ENCODE measurements at places on chromosomes 6 and 20.

GRCh38 chr6:4776493-4777393 lies 539 bp downstream of the CDYL start:
- peak; percentile 47 for DNase-seq

GRCh38 chr20:905396-905961 lies 10.7 kb downstream of the ANGPT4 start:
- no peak for DNase-seq

DNA sequence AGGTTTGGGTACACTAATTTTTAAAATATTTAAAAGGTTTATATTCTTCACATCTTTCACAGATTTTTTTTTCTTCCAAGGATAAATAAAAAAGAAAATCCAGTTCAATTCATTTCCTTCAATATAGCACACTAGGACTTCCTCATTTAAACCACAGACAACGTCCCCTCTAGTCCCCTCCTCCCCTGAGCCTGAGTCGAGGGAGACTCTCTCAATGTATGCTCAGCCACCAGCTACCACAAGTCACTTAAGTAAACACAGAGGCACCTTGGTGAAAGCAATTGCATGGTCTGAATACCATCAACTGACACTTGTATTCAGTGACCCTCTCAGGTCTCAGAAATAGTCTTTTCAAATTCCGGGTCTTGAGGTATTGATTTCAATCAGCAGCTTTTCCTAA lies 88.6 kb downstream of the SIM1 start:
- no peak for DNase-seq

DNA sequence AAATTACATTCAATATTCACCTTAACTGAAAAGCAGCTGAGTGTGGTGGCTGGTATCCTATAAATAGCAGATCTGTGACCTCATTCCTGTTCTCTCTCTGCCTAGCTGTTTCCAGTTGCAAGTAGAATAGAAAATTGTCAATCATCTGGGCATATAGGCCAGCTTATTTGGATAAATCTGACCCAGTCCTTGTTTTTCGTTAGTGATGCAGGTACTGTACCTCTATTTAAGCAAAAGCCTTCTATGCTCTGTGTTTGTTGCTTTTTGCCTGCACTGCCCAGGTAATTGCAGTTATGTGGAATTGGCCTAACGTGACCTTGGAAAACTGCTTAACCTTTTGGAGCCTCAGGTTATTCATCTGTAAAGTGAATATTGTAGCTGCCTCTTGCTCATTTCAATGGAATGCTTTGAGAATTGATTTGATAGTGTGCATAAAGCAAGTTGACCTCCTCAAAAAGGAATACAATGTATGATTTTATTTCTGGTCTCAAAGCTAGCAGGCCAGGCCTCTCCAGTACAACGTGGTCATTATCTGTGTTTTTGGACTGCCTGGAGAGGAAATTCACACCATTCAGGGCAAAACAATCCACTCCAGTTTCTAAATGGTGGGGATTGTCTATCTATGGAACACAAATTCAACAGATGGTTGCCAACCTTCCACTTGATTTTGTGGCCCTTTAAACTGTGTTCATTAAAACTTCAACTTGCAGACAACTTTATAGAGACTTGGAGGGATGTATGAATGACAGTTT lies 508.7 kb upstream of the CITED2 start:
- DNase-seq, result peak; percentile 40
